Body of pancreas (tissue), 4 donors: ENCODE measurements at places on chromosomes 16 and 17. TPM values are rescaled to one million over a fixed set of nuclear protein-coding genes. Genes with fewer than 3 reads are reported as not detected.

The KRTAP2-1 gene
- not detected for total RNA-seq

The PABPN1L gene
- not detected for total RNA-seq

The GCGR gene
- total RNA-seq = 5.3 TPM

The AGRP gene
- total RNA-seq = not detected

The CCL14 gene
- 9.9 TPM for total RNA-seq

The TLCD3B gene
- total RNA-seq = not detected

- no peak for DNase-seq
Observed at GRCh38 chr17:46895171-46895570, 27.8 kb upstream of the GOSR2 start.

DNA sequence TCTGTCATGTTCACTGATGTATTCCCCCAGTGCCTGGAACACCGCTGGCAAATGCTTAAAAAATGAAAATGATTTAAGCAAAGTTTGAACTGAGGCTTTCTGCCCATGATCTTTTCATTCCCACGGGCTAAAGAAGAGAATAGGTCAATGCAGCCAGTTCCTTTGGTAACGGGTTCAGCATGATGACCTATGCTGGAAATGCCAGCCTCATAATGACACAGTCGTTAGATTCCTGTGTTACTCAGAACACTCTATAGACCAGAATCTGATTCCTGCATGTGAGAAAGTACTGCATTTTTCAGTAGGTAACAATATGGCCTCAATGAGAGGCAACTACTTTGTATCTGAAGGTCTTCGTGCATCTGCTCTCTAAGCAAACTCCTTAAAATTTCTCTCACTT lies 19.1 kb upstream of the LIMD2 start:
- DNase-seq = no peak

GRCh38 chr17:67602974-67603373 lies 114.8 kb upstream of the NOL11 start:
- peak; percentile 56 for DNase-seq

- peak; percentile 83 for DNase-seq
Observed at GRCh38 chr17:4520894-4521600, 22.4 kb downstream of the SPNS2 start.

- no peak for DNase-seq
Observed at GRCh38 chr17:50272246-50272645, 2.0 kb upstream of the TMEM92 start.

- DNase-seq = no peak
Observed at GRCh38 chr16:51756447-51757123, 605.5 kb upstream of the SALL1 start.

GRCh38 chr17:41784207-41784744 lies 2.2 kb downstream of the JUP start:
- DNase-seq = peak; percentile 38
